ENCODE measurements at places on chromosomes 4 and X. TPM values are rescaled to one million over a fixed set of nuclear protein-coding genes. Genes with fewer than 3 reads are reported as not detected.
A peak's percentile ranks its signal among the peaks of the same experiment; 100 is the strongest.

Gene SOWAHB
- total RNA-seq, result not detected

- DNase-seq, result no peak
Measured at GRCh38 chr4:15149234-15149838, 147.1 kb downstream of the CPEB2 start.

DNA sequence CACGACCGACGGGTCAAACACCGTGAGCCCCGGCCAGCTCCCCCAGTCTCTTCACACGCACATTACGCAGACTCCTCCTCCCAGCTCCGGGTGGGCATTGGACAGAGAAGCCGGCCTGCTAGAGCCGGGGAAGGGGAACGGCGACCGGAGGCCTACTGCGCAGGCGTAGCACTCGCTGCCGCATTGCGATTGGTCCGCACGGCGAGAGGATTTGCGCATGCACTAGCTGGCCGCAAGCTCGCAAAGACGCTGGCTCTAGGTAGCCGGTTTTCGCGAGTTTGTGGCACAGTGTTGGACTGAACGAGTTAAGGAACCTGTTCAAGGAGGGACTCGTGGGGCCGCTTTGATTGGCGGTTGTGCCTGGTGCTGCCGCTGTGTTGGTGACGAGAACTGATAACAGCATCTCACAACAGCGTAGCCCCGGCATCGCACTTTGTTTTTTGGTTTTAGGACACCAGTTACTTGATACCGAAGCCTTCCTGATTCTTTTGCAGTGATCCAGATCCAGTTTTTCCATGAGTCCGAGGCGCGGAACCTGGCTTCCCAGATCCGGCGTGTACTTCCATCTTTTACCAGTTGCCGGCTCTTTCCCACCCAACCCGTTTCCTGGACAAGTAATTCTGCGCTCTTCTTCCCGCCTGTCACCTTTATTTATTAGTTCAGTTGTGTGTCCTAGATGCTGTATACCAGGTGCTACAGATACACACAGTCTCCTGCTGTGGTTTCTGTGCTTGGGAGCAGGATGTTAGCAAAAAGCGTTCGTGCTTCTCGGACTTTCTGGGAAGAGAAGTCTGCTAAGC lies at the start of gene AIFM1:
Gene AIFM1 (minus strand): TSS at position 139 of the 800 bp plus-strand sequence. CDS start 185 bp downstream, outside the sequence.
- peak; percentile 90 for DNase-seq

Gene GABRB1
- total RNA-seq, result not detected

Gene WDFY3
- total RNA-seq, result 1.0 TPM

Gene GRID2
- not detected for total RNA-seq

DNA sequence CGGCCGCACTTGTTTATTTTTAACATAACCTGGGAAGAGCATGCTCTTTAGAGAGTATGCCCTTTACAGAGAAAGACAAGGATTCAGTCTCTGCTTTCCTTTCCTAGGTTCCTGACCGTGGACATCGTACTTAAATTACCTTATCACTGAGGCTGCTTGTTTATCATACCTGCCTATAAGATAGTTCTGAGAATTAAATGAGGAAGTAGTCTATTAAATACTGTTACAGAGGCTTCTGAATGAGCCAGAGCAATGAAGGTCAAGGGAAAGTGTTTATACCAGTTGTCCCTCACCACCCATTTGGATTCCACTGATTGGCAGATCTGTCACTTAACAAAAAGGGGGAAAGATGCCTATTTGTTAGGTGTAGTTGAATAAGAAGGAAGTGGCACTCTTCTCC lies 10.0 kb downstream of the TXLNG start:
- no peak for DNase-seq

Gene PTCHD1
- total RNA-seq, result not detected

GRCh38 chr4:73777612-73778011 lies 37.2 kb downstream of the CXCL8 start:
- DNase-seq, result no peak

Gene BST1
- 0.74 TPM for total RNA-seq

DNA sequence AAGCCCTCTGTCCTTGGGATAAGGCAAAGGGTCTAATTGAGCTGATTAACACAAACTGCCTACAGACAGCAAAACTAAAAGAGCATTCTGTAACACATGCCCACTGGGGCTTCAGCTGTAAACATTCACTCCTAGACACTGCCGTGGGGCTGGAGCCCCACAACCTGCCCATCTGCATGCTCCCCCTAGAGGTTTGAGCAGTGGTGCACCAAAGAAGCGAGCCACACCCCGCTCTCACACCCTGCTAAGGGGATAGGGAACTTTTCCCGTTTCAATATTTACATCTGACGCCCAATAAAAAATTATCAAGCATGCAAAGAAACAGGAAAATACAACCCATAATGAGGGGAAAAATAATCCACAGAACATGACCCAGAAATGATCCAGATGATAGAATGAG lies 46.9 kb upstream of the HSD17B10 start:
- peak; percentile 7 for DNase-seq

Gene ZNF518B
- 11.2 TPM for total RNA-seq

Gene SPANXB1
- total RNA-seq, result not detected

DNA sequence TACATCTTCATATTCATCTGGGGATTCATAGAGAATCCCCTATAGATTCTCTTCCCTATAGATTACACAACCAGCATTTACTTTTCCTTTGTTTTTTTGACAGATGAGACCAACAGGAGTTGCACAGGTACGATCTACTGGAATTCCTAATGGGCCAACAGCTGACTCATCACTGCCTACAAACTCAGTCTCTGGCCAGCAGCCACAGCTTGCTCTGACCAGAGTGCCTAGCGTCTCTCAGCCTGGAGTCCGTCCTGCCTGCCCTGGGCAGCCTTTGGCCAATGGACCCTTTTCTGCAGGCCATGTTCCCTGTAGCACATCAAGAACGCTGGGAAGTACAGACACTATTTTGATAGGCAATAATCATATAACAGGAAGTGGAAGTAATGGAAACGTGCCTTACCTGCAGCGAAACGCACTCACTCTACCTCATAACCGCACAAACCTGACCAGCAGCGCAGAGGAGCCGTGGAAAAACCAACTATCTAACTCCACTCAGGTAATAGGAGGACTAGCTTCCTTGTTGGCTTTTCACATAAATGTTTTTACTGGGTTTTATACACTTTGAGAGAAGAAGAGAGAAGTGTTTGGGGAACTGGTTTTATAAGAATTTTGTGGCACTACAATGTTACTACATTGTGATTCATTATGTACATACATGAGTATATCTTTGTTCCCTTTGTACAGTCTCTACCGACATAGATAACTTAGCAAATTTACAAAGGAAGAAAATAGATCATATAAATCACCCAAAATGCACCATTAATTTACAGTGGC lies 137.2 kb downstream of the DIPK2B start:
- no peak for DNase-seq

Gene MAGEB2
- total RNA-seq, result not detected

- DNase-seq, result no peak
Measured at GRCh38 chr4:120877021-120877420, 45.5 kb downstream of the PRDM5 start.

DNA sequence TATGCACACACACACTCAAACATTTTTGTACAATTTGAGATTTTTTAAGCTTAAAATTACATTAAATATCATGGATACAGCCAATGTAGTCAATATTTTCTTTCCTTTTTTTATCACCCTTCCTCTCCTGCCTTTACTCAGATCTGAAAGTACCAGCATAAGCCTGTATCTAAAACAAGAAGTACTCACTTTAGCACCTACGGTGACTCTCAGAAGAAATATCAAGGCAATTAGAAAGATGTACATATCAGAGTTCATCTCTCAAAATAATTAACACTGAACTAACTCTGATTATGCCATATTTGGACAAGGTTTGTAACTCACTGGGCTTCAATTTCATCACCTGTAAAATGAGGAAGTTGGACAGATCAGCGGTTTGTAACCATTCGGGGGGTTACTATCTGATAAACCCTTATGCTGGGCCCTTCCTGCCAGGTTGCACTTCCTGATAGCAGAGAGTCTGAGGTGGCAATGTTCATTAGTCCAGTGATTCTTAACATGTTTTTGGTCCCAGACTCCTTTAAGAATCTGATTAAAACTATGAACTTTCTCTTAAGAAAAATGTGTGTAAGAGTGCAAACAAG lies 5.7 kb upstream of the GPR174 start:
- DNase-seq, result no peak

DNA sequence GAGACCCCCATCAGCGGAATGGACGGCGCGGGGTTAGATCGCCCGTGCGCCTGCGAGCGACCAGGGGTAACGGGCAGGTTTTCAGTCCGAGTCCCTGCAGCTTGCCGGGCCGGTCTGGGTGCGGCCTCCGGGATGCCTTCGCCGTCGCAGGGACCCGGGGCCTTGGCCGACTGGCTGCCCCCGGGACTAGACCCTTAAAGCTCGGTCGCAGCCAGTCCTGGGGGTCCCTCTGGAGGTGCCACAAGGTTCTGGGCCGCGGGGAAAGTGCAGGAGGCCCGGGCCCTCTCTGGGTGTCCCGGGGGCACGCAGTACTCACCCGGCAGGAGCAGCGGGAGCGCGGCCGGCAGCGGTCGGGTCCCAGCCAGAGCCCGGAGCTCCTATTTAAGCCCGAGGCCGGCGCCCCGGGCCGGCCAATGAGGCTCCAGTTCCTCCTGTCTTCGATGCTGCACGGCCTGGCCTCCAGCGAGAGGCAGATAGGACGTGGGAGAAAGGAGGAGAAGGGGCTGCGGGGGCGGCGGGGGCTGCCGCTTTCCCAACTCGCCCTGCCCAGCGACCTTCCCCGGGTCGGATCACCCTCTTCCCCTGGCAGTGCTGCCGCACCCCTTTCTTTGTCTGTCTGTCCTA lies at the start of gene SPON2:
Gene SPON2 (minus strand): TSS at position 356 of the 624 bp plus-strand sequence.
- DNase-seq, result no peak

Gene CENPVL2
- not detected for total RNA-seq

Gene MAGIX
- total RNA-seq, result 0.25 TPM

Gene LINC00632
- not detected for total RNA-seq

DNA sequence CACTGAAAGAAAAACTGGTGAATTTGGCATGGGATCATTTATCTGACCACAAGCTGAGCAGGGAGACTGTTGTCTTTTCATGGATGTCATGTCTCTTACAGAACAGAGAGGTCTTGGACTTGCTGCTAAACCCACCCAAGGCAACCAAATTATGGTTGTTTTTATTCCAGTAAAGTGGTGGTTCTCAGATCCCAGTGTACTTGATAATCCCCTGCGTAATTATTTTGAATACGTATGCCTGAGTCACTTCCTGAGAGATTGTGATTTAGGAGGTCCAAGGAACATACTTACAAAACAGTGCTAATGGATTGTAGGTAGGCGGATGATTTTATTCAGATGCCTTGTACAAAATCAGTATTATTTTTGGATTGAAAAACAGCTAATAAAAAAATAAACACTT lies 585.6 kb downstream of the IL1RAPL1 start:
- no peak for DNase-seq

Gene SFRP2
- not detected for total RNA-seq

- no peak for DNase-seq
Measured at GRCh38 chr4:54165438-54165837, 63.7 kb upstream of the PDGFRA start.

DNA sequence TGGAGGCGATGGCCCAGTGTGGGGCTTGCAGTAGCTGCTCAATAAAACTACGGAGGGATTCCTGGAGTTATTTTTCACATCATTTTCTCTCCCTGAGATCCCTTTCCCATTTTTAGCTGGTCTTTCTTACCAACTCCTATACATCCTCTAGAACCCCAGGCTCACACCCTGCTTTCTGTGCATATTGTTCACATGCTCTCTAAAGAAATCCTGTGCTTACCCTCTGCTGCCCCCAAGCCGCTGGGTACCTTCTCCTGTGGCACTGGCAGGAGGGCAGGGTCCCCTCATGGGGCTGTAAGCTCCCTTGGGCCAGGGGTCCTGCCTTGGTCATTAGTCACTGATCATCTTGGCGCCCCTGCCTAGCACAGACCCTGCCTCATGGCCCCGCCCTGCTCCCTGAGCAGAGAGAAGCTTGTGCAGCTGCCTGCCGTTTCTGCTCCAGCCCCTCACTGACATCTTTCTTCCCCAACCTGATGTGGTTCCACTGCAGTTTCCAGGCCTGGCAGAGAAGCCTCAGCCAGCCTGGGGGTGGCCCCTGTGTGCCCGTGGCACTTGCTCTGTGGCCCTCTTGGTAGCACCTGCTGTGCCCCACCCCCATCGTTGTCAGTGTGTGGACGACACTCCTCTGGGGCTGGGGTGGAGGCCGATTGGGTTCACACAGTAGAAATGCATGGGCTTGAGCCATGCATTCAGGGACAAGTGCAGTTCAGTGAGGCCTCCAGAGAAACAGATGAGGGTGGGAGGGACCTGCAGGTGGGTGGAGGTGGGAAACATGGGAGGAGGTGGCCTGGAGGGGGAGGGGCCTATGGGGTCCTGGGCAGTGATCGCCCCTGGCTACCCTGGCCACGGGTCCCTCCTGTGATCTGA lies 69.5 kb downstream of the WFS1 start:
- no peak for DNase-seq

Gene GPR119
- not detected for total RNA-seq

- DNase-seq, result no peak
Measured at GRCh38 chr4:2378401-2378800, 40.0 kb downstream of the ZFYVE28 start.

- DNase-seq, result no peak
Measured at GRCh38 chr4:38281371-38282071, 321.3 kb downstream of the PTTG2 start.

- DNase-seq, result no peak
Measured at GRCh38 chr4:137387924-137388323, 144.4 kb downstream of the PCDH18 start.

DNA sequence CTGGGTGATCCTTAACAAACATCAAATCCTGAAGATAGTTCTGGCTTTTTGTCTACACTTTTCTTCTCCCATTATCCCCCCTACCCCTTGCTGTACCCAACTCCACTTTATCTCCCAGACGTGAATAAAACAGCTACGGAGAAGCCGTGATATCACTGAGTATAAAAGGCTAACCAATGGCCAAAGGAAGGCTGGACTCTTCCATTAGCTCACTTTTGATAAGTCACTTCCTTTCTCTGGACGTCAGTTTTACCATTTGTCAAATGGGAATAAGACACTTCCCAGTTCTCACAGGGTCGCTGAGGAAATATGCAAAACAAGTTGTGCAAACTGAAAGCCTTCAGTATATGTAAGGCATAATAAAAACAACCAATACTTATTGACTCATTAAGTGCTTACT lies 38.6 kb upstream of the EDA2R start:
- DNase-seq, result no peak

- DNase-seq, result no peak
Measured at GRCh38 chr4:116064331-116064730, 950.9 kb upstream of the NDST4 start.

Gene MSL3
- 69.1 TPM for total RNA-seq

All from activated naive CD4-positive, alpha-beta T cell treated with anti-CD3 and anti-CD28 coated beads for 36 hours (primary cell).